Kidney epithelial cell (primary cell): ENCODE measurements at places on chromosomes 2 and 18. TPM values are rescaled to one million over a fixed set of nuclear protein-coding genes. Genes with fewer than 3 reads are reported as not detected.

DNA sequence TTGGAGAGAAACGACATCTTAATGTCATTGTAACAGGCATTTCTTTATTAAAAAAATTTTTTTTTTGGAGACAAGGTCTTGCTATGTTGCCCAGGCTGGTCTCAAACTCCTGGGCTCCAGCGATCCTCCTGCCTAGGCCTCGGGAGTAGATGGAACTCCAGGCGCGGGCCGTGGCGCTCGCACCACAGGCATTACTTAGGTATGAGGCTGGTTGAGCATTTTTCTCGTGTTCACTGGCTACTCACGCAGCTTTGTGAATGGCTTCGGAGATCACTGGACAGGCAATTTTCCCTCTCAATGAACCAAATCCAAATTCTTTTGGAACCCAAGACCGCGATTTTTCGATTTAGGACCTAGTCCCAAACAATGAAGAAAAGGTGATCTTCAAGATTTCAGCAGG lies 795 bp upstream of the TCF7L1 start:
- DNase-seq: no peak

DNA sequence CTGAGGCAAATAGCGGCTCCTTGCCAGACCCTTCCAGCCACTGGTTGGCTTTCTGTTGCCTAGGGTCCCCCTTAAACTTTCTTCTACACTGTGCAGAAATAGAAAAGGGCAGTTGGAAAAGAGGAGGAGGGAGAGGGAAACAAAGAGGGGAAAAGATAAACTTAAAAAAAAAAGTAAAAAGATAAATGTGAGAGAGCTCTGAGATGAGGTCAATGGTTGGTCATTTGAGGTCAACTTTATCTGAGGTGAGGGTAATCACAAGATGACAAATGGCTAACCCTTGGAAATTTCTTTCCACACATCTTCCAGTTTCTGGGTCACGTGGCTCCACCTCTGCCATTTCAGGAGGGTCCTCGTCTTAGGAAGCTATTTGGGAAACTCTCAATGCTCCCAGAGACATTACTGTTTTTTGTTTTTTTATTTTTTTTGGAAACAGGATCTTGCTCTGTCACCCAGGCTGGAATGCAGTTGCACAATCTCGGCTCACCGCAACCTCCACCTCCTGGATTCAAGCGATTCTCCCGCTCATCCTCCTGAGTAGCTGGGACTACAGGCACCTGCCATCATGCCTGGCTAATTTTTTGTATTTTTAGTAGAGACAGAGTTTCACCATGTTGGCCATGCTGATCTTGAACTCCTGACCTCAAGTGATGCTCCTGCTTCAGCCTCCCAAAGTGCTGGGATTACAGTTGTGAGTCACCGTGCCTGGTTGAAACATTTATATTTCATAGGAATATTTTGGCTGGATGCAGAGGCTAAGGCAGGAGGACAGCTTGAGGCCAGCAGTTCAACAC lies 199.9 kb downstream of the TGIF1 start:
- DNase-seq: no peak

GRCh38 chr2:197822333-197822732 lies 17.9 kb downstream of the PLCL1 start:
- no peak for DNase-seq

DNA sequence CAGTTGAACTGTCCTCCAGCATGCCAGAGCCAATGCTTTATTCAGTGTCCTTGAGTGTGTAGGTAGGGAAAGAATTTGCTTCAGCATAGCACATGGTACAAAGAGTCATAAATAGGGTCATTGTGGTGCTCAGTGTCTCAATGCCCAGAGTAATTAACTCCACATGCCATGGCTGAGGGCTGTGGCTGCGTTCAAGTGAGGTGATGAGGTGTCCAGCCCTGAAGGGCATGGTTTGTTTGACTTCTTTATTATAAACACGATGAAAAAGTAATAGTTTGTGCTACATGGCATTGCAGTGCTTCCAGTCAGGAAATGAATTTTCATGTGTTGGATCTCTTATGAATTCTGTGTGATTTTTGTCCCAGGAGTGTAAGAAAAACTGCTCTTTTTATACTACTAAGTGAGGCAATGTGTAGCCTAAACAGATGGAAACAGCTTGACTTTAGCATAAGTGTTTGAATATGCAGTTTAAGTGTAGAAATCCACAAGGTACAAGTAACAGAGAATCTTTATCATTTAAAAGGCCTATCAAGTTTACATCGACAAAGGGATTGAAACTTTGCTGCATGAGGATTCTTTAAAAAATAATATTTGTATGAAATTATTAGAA lies 507.9 kb upstream of the CDH2 start:
- DNase-seq: no peak

- no peak for DNase-seq
Measured at GRCh38 chr2:38620282-38620977, 17.7 kb upstream of the HNRNPLL start.

The MEMO1 gene
- 35.0 and 45.9 TPM in 2 replicates for total RNA-seq
